GM12892 (cell line): ENCODE measurements at places on chromosomes 1 and 21.

DNA sequence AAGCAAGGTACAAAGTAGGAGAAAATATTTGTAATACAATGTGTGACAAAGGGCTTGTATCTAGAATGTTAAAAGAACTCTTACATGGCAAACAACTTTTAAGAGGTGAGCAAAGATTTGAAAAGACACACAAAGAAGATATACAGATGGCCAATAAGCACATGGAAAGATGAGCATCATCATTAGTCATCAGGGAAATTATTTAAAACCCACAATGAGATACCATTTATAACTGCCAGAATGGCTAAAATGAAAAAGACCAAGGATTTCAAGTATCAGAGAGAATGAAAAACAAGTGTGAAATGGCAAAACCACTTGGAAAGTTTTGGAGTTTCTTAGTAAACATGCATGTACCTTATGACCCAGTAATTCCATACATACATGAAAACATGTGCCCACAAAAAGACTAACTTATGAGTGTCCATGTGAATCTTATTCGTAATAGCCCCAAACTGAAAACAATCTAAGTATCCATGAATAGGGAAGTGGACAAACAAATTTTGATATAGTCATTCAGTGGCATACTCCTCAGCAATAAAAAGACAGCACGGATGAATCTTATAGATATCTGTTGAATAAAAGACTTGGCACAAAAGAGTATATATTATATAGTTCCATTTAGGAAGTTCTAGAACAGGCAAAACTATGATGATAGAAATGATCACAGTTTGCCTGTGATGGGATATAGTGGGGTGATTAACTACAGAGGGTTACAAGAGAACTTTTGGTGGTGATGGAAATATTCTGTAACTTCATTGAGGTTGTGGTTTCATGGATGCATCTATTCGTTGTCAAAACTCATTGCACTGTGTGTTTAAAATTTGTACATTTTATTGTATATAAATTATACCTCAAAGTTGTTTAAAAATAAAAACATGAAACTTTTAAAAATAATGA is 82.0 kb downstream of the DISP1 start:
- DNase-seq, result no peak

GRCh38 chr1:234725177-234726132 is 115.5 kb upstream of the IRF2BP2 start:
- DNase-seq, result no peak

DNA sequence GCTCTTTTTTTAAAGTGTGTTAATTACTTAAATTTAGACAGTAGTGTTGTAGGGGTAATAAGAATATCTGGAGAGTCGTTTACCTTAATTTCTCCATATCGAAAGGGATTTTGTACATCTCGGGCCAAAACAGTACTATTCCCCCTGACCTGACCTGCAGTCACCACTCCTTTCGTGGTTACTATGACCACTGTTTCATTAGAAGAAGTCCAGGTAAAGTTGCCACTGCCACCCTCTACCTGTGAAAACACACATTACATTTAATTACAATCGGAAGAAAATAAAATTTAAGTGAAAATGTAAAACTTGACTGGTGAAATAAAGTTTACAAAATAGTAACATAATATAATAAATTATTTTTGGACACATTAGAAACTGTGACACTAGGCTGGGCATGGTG is 37.2 kb downstream of the NUP210L start:
- no peak for DNase-seq

DNA sequence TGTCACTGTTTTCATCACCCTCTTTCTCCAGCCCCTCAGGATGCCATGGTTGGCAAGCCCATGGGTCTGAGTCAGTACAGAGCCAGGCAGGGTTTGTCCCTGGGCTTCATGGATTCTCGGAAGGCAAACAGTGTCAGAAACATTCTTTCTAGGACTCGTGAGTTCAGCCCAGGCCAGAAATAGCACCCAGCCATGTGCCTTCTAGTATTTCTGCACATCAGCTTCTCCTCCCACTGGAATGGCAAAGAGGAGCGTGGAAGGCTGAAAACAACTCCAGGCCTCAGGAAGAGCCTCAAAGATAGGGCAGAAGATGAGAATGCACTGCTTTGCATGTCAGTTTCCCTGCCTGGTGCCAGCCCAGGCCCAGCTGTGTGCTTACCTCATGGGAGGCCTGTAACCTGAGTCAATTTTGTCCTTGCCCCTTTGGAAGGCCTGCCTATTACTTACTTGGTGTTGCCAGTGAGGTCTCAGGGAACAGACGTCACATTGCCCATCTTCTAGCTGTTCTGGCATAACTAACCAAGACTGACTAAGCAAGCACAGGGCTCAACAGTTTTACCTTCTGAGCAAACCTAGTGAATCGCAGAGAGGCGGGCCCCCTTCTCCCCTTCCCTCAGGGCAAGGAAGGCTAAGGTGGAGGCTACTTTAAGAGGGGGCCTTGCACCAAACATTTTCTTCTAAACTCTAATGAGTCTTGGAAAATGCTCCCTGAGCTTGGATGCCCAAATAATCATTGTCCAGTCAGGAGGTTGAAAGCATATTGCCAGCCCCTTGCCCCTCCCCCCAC is 42.4 kb downstream of the GLUL start:
- DNase-seq, result no peak

GRCh38 chr1:55741516-55741915 is 526.4 kb upstream of the USP24 start:
- DNase-seq, result no peak

- no peak for DNase-seq
These were observed 6.6 kb downstream of the SPATA21 start for GRCh38 chr1:16430606-16431005.

DNA sequence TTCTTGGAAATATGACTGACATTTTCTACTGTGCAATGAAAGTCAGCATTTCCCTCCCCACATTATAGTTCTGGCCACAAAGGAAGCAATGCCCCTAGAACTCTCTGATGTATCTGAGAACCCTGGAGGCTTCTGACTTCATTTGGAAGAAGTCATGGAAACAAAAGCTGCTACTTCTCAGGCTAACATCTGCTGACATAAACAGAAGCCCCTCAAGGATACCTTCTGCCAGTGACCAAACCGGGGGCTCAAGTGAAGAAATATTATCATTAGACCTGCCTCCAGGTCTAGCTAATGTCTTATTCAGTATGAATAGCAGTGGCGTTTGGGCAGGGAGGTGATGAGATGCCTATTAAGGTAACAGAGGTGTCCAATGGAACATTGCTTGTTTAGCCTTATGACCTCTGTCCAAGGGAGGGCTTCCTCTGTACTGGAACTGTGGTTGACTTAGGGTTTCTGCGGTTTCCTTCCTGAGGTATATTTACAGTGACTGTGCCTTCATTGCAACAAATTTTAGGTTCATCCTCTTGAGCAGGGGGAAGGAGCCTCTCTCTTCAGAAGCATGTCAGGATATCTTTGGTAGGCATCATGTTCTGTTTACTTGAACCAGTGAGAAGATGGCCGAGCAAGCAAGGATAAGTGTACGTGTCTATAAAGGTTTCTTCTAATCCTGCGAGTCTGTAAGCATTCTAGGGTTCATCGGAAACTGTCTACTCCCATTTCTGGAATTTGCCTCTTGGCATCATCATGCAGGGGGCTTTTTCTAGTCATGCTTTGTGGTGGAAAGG is 161.7 kb downstream of the PBX1 start:
- DNase-seq, result no peak

DNA sequence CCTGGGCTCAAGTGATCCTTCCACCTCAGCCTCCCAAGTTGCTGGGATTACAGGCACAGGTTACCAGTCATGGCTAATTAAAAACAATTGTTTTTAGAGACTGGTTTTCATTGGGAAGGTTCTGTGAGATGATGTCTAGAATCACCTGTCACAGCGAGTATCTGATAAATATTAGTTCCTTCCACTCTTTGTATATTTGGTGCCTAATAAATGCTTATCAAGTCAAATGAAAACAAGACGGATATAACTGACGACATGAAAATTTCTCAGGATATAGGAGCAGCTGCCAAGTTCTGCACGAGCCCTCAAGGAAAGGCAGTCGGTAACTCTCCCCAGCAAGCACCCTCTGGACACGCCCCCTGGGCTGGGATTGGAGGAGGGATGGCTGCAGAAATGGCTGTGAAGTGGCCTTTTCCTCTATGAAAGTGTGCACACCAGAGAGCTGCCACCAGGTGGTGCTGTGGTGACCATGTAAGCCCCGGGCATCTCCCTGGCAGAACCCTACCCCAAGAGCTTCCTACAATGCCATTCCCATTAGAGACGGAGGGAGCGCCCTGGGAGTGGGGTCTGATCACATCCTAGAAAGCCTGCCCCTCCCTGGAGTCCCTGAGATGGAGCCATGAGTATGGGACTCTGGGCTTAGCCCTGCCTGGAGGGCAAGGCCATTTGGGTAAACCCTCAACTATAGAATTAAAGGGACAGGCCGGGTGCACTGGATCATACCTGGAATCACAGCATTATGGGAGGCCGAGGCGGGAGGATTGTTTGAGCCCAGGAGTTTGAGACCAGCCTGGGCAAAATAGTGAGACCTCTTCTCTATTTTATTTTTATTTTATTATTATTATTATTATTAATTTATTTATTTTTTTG is 50.9 kb downstream of the HTR6 start:
- peak; percentile 77 for DNase-seq

DNA sequence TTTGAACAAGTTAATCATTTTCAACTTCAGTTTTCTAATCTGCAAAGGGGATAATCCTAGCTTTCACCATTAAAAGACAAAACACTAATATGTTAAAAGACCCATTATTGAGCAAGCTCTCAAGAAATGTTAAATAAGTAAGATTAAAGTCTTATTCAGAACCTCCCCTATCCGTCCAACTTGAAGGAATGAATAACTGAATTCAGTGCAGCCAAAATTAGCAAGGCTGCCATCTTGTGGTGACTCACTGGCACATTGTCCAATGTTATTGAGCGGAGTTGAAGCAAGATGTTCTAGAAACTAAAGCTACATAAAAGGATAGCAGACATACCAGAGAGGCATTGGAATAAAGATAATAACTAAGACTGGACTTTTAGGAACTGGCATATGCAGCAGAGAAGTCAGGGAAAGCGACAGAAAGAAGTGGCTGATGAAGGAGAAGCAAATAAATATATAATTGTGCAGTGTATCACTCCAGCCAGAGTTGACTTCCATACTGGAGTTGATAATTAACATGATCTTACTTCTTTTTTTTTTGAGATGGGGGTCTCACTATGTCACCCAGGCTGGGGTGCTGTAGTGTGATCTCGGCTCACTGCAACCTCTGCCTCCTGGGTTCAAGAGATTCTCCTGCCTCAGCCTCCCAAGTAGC is 8.2 kb upstream of the CAP1 start:
- DNase-seq, result no peak

DNA sequence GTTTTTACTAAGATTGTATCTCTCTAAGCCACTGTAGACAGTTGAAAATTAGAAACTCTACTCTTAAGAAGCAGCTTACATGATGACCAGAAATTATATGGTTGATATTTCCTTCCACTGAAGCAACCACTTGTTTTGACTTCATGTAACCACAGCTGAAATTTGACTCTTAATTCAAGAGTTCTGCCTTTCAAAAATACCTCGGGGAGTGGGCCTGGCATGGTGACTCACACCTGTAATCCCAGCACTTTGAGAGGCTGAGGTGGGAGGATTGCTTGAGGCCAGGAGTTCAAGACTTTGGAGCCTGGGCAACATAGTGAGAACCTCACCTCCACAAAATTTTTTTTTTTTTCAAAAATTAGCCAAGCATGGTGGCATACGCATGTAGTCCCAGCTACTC is 4.3 kb downstream of the AMPD1 start:
- DNase-seq, result no peak

GRCh38 chr1:186014370-186015037 is 280.3 kb downstream of the HMCN1 start:
- DNase-seq, result no peak

DNA sequence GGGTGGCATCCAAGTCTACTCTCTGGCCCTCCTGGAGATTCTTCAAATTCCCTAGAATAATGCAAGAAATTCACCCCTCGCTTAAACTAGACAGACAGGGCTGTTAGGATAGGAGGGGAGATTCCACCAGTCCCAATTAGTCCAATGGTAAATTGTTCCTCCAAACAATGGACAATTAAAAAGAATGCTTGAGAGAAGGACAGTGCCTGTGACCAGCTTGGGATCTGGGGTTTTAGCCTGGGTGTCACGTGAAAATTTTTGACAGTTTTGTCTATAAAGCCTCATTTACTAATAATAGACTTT is 177.7 kb upstream of the RAB4A start:
- DNase-seq, result no peak

DNA sequence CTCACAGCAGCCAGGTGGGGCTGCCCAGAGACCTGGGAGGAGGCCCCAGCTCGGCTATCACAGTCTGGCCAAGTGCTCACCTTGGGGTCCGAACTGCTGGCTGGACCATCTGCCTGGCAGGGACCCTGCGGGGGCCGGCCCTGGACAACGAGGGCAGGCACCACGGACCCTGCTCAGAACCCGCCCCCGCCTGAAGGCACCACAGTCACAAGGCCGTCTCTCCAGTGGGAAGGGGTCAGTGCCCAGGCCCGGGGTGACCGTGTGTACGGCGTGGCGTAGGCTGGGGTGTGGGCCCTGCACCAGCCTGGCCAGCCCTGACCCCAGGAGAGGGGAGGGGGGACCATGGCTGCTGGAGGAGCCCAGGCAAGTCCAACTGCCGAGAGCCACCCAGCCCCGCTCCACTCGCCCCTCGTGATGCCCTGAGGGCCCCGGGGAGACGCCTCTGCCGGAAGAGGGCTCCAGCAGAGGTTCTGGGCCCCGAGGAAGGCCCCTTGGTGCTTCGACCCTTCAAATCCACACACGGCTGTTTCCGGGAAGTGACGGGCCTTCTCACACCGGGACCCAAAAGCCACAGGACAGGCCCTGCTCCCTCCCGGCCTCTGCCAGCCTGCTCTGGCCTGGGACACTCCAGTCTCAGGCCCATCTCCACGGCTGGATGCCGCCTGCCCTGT is 11.2 kb upstream of the RNF223 start:
- DNase-seq, result no peak

DNA sequence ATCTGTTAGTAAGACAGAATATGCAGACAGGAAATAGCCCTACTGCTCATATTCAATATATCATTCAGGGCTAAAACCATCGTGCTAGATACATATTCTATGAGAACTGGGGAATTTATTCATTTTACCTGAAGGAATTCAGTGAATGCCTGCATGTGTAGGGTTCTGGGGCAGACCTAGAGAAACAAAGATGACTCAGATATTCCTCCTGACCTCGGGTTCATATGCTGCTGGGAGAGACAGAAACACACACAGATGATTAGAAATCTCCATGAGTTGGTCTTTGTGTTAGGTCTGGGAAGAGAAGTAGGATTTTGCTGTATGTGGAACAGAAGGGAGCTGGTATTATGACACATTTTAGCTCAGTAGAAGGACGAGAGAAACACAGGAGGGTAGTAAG is 176.5 kb upstream of the ST6GALNAC5 start:
- DNase-seq, result no peak

- no peak for DNase-seq
These were observed 104.6 kb downstream of the TLR5 start for GRCh38 chr1:223038288-223039006.
